ENCODE measurements at places on chromosomes 1 and 21.
A peak's percentile ranks its signal among the peaks of the same experiment; 100 is the strongest.

DNA sequence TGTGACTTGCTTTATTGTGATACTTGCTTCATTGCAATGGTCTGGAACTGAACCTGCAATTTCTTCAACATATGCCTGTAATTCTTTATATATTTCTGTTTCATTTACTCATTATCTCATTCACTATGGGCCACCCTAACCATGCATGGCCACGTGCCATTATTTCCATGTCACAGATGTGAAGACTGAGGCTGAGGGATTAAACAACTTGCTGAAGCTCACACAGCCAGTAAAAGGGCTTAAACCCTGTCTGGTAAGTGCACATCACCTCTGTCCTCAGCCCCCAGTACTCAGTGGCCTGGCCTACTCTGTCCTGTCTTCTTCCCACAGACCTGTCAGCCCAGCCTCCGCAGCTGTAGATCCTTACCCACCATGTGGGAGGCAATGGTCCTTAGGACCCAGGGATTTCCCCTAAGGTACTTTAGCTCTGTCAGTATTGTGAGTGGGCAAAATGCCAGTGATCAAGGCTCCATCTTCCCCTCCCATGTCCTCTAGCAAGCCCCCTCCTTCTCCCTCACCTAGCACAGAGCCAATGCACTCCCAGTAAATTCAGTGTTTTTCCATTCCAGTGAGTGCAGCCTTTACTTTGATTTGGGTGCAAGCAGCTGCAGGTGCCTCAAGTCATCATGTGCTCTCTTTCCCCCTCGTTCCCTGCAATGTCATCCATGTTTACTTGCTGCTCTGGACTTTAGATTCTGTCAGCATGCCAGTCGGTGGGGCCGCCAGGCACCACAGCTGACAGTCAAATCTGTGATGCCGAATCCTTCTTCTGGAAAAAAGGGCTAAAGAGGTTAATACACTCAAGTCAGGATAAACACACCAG is 228.2 kb upstream of the PROX1 start:
- H3K27me3 ChIP-seq, result no peaks in the 10 kb centered on the region
- H3K36me3 ChIP-seq, result no peaks in the 10 kb centered on the region
- H3K4me3 ChIP-seq, result no peak overlapping the region
- no peak for DNase-seq
- H3K4me1 ChIP-seq, result no peaks in the 10 kb centered on the region
- no peak overlapping the region for H3K27ac ChIP-seq

DNA sequence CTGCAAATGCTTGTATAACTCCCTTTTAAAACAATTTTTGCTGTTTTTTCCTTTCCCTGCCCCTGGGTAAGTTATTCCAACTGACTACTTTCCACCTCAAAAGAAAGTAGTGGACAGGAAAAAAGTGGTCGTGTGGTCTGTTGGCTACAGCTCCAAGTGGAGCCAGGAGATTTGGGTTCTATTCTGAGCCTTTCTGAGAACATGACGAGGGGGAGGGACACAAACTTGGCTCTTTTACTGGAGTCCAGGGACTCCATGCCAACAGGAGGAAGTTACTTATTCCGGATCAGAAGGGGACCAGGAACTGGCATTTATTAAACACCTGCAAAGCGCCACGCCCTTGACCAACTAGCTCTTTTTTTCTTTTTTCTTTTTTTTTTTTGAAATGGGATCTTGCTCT is 79.0 kb upstream of the CAPZB start:
- no peaks in the 10 kb centered on the region for H3K27me3 ChIP-seq
- H3K4me3 ChIP-seq, result no peak overlapping the region
- no peak for DNase-seq
- peak overlapping the region; percentile 82 for H3K27ac ChIP-seq
- H3K36me3 ChIP-seq, result no peaks in the 10 kb centered on the region
- H3K4me1 ChIP-seq, result peaks cover 15% of the 10 kb centered on the region

- peaks cover 11% of the 10 kb centered on the region for H3K4me1 ChIP-seq
- peak overlapping the region; percentile 91 for H3K27ac ChIP-seq
- no peaks in the 10 kb centered on the region for H3K36me3 ChIP-seq
These were observed 648 bp downstream of the S100PBP start for GRCh38 chr1:32817815-32818786.

DNA sequence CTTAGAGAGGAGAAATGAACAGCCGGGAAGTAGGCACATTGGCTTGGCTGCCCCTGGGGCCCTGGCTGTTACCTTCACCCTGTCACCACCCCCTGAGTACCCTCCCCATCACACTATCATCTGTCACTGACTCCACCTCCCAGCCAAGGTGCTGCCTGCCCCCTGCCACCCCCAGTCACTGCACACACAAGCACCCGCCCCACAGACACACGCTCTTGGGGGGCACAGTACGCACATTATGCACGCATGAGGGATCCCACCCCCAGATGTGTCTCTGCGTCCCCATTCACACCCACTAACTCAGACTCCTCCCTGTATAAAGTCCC is 223.3 kb downstream of the PTPRU start:
- no peaks in the 10 kb centered on the region for H3K4me1 ChIP-seq
- H3K27ac ChIP-seq, result no peak overlapping the region
- H3K4me3 ChIP-seq, result no peak overlapping the region
- no peak for DNase-seq
- H3K27me3 ChIP-seq, result no peaks in the 10 kb centered on the region

DNA sequence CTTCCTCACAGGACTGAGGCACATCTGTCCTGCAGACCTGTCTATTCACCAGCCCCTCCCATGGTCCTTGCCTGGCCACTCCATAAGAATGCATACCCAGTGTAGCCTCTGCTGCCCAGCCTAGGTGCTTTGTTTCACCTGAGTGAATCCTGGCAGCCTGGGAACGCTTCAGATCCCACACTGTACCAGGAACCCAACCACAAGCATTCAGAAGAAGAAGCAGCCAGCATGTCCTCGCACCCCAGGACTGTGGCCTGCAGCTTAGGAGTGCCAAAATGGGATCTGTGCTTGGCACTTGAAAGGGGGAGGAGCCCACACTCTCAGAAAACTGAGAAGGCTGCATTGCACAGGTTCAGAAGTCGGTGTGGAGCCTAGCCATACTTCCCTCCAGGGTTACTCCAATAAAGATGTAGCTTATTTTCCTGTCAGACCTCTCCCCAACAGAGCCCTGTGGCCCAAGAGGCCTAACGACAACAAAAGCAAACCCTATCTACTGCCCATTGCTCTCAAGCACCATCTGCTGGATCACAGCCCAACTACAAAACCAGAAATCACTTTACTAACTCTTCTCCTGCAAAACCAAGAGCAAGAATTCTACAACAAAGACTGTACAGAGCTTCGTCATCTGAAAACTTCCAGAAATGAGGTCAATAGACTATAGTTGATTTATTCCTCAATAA is 923.1 kb upstream of the NEGR1 start:
- no peak overlapping the region for H3K27ac ChIP-seq
- DNase-seq, result no peak
- no peaks in the 10 kb centered on the region for H3K36me3 ChIP-seq
- H3K4me3 ChIP-seq, result no peak overlapping the region
- H3K27me3 ChIP-seq, result no peaks in the 10 kb centered on the region
- no peaks in the 10 kb centered on the region for H3K4me1 ChIP-seq

GRCh38 chr1:94117259-94117851 is 3.6 kb downstream of the ABCA4 start:
- no peak overlapping the region for H3K27ac ChIP-seq
- no peaks in the 10 kb centered on the region for H3K27me3 ChIP-seq
- DNase-seq, result peak; percentile 57

DNA sequence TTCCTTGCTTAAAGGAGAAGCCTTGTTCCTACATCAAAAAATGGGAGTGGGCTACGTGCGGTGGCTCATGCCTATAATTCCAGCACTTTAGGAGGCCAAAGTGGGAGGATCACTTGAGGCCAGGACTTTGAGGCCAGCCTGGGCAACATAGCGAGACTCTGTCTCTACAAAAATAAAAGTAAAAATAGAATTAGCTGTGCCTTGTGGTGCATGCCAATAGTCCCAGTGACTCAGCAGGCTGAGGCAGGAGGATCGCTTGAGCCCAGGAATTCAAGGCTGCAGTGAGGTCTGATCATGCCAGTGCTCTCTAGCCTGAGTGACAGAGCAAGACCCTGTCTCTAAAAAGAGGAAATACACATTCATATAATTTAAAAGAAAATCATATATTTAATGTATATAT is 127.1 kb downstream of the C1orf21 start:
- no peaks in the 10 kb centered on the region for H3K4me1 ChIP-seq
- no peak overlapping the region for H3K4me3 ChIP-seq
- DNase-seq, result no peak

DNA sequence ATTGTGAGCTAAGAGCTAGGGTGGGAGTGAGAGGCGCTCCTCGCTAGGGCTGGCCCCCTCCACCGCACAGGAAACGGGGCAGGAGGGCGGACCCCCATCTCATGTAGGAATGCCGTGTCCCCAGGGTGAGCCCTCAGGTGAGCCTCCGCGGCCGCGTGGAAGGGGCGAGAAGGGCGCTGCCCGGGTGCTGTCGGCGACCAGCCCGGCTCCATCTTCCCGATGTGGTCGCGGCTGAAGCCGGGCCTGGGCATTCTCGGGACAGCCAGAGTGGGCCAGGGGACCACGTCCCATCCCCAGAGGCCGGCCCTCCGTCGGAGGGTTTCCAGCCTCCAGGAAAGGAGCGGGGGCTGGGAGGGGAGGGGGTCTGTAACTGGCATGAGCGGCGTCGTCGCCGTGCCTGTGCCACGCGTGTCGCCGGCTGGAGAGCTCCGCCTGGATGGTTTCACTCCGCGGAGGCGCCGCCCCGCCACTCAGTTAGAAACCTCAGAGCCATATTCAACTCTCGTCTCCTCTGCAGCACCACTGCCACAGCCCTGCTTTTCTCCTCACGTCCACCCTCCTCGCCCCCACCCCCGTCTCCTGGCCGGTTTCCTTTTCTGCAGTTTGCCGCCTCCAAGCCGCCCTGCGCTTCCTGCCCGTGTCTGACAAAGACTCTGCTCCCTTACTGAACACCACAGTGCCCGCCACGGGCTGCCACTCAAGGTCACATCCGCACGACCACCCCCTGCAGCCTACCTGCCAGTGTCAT is at the start of gene TMEM269:
Gene TMEM269 (plus strand): TSS at position 46 of the 748 bp plus-strand sequence. CDS start 4,903 bp downstream, outside the sequence.
- no peaks in the 10 kb centered on the region for H3K27me3 ChIP-seq
- peak within 1 kb of the TSS; percentile 42 for H3K4me3 ChIP-seq
- peaks cover 9% of the 10 kb centered on the region for H3K36me3 ChIP-seq
- DNase-seq, result no peak
- no peak within 1 kb of the TSS for H3K27ac ChIP-seq

- no peaks in the 10 kb centered on the region for H3K4me1 ChIP-seq
- H3K36me3 ChIP-seq, result no peaks in the 10 kb centered on the region
- no peak overlapping the region for H3K27ac ChIP-seq
These were observed 262.5 kb downstream of the HLX start for GRCh38 chr1:221141606-221142285.

DNA sequence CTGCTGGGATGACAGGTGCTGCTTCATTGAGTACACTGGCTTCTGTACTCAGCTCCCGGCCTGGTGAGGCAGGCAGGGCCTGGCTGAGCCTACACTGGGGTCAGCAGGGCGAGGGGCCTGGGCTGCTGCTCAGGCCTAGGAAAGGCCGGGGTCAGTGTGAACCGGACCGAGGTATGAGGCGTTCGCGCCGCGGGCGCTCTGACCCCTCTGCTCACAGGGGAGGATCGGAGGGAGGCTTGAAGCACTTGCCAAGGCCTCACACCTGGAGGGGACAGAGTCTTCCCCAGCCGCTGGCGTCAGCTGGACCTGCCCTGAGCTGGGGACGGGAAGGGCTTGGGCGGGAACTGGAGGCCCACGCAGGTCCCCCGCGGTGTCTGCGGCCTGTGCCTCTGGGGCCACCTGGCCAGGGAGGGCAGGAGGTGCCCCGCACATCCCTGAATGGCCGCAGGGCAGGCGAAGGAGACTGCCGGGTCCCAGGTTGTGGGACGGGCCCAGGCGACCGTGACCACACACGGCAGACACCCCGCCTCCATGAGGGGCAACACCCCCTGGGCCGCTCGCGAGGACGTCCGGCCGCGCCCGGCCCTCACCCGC is 466 bp downstream of the PEX10 start:
- H3K27ac ChIP-seq, result peak overlapping the region; percentile 79
- peaks cover 12% of the 10 kb centered on the region for H3K4me1 ChIP-seq
- H3K36me3 ChIP-seq, result peaks cover 10% of the 10 kb centered on the region
- H3K4me3 ChIP-seq, result peak overlapping the region; percentile 87
- peaks cover 5% of the 10 kb centered on the region for H3K27me3 ChIP-seq

GRCh38 chr1:239868058-239868832 is 223.4 kb upstream of the FMN2 start:
- H3K4me3 ChIP-seq, result no peak overlapping the region
- H3K27me3 ChIP-seq, result no peaks in the 10 kb centered on the region
- no peaks in the 10 kb centered on the region for H3K36me3 ChIP-seq
- no peak overlapping the region for H3K27ac ChIP-seq
- H3K4me1 ChIP-seq, result no peaks in the 10 kb centered on the region
- no peak for DNase-seq

GRCh38 chr1:26102119-26102518 is 9.5 kb upstream of the PDIK1L start:
- H3K27ac ChIP-seq, result no peak overlapping the region
- DNase-seq, result no peak
- H3K4me3 ChIP-seq, result no peak overlapping the region
- H3K36me3 ChIP-seq, result no peaks in the 10 kb centered on the region

- no peaks in the 10 kb centered on the region for H3K36me3 ChIP-seq
- H3K4me3 ChIP-seq, result no peak overlapping the region
- DNase-seq, result no peak
These were observed 11.5 kb upstream of the AIM2 start for GRCh38 chr1:159088050-159088449.

DNA sequence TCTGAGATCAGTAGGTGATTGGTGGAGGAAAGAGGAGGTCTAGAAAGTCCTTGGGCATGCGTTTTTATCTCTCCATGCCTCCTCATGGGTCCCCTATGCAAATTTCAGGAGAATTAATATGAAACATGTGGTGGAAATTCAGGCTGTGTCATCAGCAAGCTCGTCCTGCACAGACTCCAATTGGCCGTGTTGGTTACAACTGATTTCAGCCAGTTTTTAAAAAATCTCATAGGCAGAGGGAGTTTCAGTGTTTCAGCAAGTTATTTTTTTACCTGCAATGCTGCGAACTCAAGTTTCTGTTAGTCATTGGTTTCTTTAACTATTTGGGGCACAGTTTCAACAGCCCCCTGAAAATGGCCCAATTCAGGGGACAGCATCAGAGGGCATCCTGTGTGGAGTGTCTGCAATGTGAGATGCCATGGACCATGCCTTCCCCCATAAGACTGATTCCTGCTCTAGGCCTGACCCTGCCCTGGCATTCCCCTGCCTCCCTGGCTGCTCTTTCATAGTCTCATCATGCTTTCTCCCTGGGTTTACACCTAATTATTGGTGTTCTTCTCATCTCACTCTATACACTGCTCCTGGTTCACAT is 59.9 kb downstream of the C1orf198 start:
- H3K4me1 ChIP-seq, result no peaks in the 10 kb centered on the region
- no peaks in the 10 kb centered on the region for H3K27me3 ChIP-seq
- H3K36me3 ChIP-seq, result no peaks in the 10 kb centered on the region
- H3K4me3 ChIP-seq, result no peak overlapping the region
- peak overlapping the region; percentile 76 for H3K27ac ChIP-seq

Data from ascending aorta (tissue), 2 donors.